ENCODE measurements at places on chromosomes 12 and 14.

GRCh38 chr12:1929241-1929984, 11.0 kb upstream of the CACNA2D4 start:
- no peak for DNase-seq

DNA sequence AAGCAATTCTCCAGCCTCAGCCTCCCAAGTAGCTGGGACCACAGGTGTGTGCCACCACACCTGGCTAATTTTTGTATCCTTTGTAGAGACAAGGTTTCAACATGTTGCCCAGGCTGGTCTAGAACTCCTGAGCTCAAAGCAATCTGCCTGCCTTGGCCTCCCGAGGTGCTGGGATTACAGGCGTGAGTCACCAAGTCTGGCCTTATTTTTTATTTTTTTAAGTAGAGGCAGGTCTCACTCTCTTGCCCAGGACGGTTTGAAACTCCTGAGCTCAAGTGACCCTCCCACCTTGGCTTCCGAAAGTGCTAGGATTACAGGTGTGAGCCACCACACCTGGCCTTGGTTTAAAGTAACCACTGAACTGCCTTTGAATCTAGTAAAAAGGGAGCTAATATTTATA, 56.8 kb downstream of the SPPL3 start:
- DNase-seq, result no peak

GRCh38 chr12:54937929-54938328, 46.6 kb downstream of the TESPA1 start:
- no peak for DNase-seq

GRCh38 chr12:131943389-131943788, 6.4 kb upstream of the EP400 start:
- DNase-seq, result no peak
